ENCODE measurements at places on chromosomes 7 and 10.

- no peak for DNase-seq
These were observed 15.3 kb downstream of the AGBL3 start for GRCh38 chr7:135001390-135002165.

GRCh38 chr7:37198041-37198905 is 250.4 kb downstream of the ELMO1 start:
- DNase-seq, result no peak

DNA sequence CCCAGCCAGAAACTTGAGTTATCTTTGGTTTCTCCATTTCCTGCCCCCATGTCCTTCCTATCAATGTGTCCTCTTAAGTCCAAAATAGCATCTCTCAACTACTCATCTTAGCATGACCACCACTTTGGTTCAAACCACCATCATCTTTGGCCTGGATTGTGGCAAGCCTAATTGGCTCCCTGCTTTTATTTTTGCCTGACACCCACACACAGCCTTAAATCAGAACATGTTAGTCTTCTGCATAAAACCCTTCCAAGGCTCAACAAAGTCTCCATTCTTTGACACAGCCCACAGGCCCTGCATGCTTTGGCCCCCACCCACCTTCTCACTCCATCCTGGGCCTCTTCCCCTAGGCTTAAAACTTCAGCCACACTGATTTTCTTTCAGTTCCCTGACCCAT is 2.0 kb upstream of the TSPAN14 start:
- DNase-seq, result no peak

- DNase-seq, result no peak
These were observed 673 bp downstream of the NDUFB8 start for GRCh38 chr10:100528921-100529474.

- no peak for DNase-seq
These were observed 88.3 kb upstream of the MXI1 start for GRCh38 chr10:110118891-110119621.

DNA sequence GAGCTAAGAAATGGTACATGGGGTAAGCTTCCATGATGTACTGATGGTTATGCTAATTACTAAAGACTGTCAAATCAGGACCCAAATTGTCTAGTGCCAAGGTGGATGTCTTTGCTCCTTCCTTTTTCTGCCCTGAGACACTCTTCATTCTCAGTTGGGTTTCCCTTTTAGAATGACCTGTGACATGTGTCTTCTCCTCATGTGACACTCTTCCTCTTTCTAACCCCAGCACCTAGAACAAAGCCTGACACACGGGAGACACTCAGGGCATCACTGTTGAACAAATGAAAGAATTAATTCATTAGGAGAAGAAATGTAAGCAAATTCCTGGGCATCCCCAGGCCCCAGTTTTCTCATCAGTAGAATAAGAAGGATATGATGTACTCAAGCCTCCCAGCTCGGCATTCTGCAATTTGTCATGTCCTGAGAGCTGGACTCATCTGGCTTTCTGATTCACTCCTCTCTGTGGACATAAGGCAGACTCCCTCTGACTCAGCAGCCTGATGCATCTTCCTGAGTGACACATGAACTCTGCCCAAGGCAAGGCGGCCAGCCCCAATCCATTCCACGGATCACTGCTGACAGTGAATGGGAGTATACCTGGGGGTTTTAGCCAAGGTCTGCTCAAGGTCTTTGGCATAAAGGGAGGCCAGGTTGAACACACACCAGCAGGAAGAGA is 473.8 kb downstream of the KCNMA1 start:
- no peak for DNase-seq

DNA sequence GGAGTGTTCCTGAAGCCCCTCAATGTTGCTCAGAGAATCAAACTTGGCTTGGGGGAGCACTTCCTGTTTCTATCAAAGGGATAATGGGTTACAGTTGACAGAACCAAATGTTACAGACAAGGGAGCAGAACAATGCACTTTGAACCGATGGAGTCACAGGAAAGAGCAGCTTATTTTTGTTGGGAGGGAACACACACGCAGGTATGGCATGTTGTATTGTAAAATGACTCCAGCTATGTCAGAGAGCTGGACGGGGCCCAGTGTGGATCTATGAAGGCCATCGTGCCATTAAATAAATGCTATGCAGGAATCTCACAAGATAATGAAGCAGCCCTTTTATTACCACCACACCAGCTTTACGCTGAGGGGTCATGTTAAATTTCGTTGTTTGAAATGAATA is 35.1 kb downstream of the RHOBTB1 start:
- no peak for DNase-seq

DNA sequence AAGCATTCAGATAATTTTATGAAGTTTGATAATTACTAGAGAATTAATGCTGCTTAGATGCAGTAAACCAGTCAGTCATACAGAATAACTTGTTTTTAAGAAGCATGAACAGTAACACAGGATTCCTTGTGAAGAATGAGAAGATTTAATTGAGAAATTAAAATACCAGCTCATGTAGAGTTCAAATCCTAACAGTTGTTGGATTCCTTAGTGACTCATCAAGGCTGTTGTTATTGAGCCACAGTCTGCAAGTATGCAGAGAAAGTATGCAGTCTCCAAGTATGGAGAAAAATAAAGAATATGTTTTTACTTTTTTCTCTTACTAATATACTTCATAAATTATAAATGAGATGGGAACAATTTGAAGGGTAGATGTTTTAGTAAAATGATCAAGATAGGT is 30.2 kb upstream of the CYP26C1 start:
- DNase-seq, result no peak

DNA sequence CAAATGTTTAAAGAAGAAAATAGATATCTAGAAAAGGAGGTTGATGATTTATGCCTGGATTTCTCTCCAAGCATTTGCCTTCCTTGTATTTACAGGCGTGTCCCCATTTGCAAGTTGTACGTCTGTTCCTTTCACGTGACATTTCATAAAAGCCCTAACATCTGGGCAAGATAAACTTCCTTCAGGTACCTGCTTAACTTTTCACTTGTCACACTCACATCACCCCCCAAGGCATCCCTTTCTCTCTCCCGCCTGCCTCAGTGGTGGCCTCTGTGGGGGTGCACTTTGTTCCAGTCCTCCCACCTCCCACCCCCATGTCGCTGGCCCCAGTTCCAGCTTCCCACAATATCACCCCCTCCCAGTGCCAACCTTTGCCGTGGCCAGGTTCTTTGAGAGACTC is 6.7 kb downstream of the TWIST1 start:
- DNase-seq, result no peak

DNA sequence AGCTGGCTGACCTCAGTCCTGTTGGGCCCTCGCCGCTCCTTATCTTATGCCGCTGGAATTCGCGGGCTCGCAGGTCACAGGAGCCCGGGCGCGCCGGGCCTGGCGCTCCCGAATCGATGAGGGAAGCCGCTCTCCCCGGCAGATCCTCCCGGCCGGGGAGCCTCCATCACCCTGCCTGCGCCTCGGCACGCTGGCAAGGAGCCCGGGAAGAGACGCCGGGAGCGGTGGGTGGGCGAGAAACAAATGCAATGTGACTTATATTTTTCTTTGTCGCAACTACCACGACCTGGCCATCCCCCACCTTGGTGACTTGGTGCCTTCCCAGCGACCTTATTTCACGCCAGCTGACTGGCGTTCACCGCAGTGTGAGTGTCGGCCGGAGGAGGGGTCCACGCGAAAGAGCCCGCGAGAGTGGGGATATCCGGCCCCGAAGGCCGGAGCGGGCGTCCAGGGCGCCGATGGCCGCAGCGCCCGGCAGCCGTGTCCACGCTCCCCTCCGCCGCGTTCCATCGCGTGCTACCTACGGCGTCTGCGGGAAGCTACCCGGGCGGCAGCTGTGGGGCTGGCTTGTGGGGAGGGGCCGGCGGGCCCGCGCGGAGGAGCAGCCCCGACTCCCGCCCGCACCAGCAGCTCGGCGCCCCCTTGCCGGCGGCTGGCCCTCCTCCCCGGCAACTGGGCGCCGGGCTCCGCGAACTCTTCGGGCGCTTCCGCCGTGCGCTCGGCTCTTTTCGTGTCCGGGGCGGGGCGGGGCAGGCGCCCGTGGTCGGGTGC is 494 bp upstream of the BMPR1A start:
- peak; percentile 91 for DNase-seq

- DNase-seq, result no peak
These were observed 262.1 kb downstream of the ATRNL1 start for GRCh38 chr10:115355162-115355760.

- no peak for DNase-seq
These were observed 1.2 kb downstream of the PLEKHA1 start for GRCh38 chr10:122375679-122376160.

- peak; percentile 44 for DNase-seq
These were observed 13.7 kb upstream of the WAPL start for GRCh38 chr10:86535132-86535882.

DNA sequence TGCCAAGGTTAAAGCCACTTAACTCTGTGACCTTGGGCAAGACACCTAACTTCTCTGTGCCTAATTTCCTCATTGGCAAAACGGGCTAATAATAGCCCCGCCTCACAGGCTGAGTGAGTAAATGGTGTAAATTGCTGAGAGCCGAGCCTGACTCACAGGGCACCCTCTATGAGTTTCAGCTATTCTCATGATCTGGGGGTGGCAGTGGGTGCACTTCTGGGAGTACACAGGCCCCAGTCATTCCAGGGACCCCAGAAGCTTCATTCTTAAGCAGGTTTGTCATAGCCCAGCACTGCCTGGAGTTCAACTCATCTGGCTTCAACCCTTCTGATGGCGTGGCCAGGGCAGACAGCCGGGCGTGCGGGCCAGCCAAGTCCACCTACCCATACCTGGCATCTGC is 137.2 kb downstream of the GRID1 start:
- DNase-seq, result no peak

DNA sequence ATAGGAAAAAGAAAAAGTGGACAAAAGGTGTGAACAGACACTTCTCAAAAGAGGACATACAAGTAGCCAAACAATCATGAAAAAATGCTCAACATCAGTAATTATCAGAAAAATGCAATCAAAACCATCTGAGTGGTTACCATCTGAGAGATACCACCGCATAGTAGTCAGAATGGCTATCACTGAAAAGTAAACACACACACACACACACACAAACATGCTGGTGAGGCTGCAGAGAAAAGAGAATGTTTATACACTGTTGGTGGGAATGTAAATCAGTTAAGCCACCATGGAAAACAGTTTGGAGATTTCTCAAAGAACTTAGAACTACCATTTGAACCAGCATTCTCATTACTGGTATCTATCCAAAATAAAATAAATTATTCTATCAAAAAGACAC is 145.7 kb downstream of the CYP26A1 start:
- DNase-seq, result no peak

- no peak for DNase-seq
These were observed 99.7 kb downstream of the MBL2 start for GRCh38 chr10:52672880-52673279.

GRCh38 chr7:154620141-154620755 is 382.7 kb downstream of the PAXIP1 start:
- no peak for DNase-seq

DNA sequence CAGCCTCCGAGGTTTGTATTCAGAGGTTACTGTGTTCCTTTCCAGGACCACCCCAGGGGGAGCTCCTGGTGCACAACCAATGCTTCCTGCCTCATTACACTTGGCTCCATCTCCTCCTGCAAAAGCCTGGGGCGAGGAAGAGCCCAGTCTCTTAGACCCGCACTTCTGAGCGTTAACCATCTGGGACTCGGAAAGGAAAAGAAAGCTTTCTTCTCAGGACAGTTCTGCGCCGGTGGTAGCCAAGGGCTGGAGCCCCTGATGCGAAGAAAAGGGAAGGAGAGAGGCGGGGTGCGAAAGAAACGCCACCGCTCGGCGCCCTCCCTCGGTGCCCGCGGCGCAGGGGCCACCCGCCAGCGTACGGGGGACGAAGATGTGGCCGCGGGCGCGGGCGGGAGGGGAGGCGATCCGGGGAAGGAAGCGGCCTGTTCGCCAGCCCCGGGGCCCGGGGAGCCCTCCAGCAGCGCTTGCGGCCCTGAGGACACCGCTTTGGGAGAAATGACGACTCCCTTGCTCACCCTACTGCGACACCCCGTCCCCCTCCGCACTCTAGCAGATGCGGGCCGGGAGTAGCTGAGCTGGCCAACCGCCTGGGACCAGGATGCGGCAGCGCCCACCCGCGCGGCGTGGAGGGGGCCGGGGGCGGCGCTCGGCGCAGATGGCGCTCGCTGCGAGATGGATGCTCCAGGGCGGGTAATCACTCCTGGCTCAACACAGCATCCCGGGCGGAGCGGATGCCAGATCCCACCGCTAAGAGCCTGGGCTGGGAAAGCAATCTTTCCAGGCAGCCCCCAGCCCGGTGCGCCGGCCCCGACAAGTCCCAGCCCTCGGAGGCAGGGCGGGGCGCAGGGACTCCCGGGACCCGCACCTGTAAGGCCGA is 1.3 kb downstream of the NRCAM start:
- no peak for DNase-seq

GRCh38 chr10:71432101-71432905 is 35.6 kb downstream of the CDH23 start:
- no peak for DNase-seq

DNA sequence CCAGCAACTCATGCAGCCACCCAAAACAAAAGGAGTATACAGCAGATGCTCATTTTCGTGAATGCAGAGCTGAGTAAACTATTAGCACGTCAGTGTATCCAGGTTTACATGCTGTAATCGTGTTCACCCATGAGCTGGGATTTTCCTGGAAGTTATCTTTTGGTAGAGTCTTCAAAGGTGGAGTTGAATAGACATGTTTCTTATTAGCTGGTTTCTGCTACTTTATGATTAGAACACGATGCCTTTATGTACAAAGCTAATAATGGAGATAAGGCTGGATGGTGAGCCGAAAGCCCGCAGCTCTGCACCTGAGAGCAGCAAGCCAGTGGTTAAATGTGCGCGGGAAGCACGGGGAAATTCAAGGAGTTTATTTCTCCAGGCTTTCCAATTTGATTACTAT is 123.8 kb downstream of the ADARB2 start:
- DNase-seq, result no peak

GRCh38 chr7:44159824-44160630 is 18.9 kb upstream of the MYL7 start:
- DNase-seq, result no peak

DNA sequence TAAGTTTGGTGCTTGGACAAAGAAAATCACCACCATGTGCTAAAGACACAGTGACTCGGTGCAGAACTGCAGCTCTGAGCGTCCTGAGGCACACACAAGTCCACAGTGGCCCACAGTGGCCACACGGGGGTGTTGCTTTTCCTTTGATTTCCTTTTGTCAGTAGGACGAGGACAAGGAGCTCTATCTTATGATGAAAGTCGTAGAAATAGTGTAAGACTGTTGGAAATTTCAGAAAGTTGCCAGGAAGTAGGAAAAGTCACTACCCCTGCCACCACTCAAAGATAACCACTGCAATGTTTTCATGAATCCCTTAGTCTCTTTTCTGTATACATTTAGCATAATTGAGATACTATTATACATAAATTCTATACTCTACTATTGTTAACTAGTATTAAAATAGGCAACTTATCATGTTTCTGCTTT is 146.0 kb downstream of the TNS3 start:
- no peak for DNase-seq
